AG04449 (cell line): ENCODE measurements at places on chromosomes 2 and 18.
A peak's percentile ranks its signal among the peaks of the same experiment; 100 is the strongest.

DNA sequence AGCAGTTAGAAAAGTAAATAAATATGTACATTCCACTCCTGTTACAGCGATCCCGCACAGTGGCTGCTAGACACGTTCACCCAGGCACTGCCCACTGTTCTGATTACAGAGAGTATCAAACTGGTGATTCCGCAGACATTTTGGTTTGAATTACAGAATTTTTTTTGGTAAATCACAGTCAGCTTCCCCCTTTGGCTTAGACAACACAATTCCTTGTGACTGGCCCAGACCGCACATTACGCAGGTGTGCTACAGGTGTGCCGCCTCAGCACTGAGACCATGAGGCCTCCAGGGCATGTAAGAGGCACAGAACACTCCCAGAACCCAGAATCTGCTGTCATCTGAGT is 112.3 kb downstream of the PXDN start:
- DNase-seq: peak; percentile 59

DNA sequence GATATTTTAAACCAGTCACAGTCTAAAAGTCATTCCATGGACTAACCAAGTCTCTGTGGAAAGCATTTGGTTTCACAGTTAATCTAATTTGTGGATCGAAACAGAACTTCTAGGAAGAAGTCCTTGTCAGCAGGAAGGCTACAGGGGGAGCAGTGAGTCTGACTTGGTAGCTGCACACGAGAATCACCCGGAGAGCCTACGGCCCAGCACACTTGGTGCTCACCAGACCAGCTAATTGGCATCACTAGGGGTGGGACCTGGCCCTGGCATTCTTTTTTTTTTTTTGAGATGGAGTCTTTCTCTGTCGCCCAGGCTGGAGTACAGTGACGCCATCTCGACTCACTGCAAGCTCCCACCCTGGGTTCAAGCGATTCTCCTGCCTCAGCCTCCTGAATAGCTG is 97.7 kb downstream of the ZNF532 start:
- DNase-seq: no peak

GRCh38 chr2:227826563-227826962 is 12.9 kb downstream of the CCL20 start:
- DNase-seq: no peak

DNA sequence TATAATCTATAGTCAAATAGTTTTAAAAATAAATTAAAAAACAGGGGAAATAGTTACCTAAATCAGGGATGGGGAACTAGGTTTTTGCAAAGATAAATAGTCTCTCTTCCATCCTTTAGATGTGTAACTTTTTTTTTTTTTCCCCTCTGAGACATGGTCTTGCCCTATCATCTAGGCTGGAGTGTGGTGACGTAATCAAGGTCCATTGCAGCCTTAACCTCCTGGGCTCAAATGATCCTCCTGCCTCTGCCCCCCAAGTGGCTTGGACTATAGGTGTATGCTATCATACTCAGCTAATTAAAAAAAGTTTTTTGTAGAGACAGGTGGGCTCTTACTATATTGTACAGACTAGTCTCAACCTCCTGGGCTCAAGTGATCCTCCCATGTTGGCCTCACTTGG is 316.5 kb downstream of the CCDC85A start:
- no peak for DNase-seq

GRCh38 chr18:59127047-59127446 is 12.6 kb upstream of the SEC11C start:
- DNase-seq: no peak

DNA sequence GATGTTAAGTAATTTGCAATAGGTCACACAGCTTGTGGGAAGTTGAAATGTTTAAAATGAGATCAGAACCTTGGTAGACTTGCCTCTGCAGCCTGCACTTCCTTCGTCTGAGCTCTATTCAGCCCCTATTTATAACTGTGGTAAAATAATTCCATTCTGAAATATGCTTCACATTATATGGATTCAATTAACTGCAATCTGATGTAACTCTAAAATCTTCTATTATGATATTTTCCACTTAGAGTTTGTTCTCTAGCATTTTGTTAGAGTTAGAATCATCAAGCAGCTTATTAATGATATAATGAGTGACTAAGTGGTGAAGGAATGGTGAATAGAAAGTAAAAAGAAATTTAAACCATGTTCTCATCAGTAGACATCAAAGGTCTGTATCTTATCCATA is 139.6 kb upstream of the ARHGAP28 start:
- no peak for DNase-seq

DNA sequence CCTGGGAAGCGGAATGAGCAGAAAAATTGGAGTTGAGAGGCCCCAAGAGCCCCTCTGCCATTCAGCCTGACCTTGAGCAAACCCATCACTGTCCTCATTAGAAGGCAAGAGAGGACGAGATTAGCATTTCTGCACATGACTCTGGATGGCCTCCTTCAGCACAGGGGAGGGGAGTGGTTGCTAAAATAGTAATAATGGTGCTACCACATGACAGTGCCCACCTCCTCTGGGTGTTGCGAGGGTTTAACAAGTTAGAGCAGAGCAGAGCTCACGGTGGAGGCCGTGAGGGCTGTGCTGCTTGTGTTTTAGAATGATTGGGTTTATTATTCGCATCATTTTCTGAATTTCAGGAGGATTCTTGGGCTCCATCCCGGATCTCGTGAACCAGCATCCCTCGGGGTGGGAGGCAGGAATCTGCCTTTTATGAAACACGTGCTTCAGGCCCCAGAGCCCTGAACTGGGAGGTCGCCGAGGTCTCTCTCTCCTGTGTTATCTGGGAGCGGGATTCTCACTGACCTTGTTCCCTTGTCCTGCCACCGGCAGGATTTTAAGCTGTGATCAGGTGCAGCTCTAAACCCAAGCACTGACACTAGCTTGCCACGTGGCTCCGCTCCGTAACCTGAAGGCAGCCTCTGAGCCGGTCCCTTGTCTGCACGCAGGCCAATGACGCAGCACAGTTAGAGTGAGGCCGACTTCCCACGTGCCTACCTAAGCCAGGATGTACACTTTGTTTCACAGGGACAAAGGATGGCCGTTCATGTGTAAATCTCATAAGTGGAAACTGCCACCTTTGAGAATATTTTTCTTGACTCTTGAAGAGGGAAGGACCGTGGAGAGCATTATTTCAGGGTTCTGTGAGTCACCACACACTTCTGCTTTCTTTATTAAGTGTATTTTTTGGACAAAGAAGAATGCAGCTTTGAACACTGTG is 142.3 kb downstream of the ACOXL start:
- DNase-seq: no peak
